ENCODE measurements at places on chromosomes 13 and 19.

DNA sequence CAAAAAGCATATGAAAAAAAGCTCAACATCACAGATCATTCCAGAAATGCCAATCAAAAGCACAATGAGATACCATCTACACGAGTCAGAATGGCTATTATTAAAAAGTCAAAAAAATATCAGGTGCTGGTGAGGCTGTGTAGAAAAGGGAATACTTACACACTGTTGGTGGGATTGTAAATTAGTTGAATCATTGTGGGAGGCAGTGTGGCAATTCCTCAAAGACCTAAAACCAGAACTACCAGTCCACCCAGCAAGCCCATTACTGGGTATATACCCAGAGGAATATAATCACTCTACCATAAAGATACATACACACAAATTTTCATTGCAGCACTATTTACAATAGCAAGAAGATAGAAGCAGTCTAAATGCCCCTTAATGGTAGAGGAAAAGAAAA, 529.9 kb downstream of the SLITRK1 start:
- DNase-seq = no peak

DNA sequence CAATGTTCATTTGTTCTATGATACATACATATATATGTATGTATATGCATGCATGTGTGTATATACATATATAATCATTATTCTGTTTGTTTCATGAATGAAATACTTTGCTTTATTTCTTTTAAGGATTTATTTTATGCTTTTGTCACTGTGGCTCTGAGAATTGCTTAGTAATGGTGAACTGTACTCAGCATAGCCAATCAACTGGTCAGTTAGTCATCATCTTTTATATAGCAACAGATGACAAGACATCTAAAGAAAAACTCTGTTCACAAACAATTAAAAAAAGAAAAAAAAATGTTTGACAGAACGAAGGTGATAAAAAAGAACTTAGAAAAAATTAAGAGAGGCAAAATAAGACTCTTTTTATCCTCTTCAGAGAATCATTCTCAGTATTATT, 1440.3 kb downstream of the PCDH9 start:
- DNase-seq = no peak

DNA sequence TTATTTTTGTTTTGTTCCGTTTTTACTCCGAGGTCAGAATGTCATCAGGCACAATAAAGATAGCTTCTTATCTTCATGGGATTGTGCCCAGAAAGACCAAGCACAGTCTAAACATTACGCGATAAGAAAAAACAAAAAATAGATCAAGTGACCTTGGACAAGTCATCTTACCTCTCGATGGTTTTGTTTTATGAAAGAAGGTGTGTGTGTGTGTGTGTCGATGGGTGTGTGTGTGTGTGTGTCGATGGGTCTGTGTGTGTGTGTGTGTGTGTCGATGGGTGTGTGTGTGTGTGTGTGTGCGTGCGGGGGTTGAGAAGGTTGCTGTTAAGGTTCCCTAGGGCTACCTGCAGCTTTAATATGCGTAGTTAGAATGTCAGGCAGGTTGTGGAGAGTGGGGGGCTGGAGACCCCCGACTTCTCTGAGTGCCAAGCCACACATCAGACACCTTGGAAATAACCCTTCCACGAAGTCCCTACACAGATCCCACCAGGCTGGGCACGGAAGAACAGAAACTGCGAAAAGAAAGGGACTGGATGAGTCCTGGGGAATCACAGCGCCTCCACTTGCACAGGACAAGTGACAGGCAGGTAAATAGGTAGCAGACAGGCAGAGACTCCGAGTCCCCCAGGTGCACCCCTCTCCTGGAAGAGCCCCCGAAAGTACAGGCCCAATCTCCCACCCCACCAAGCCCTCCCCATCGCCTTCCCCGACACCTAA, 458 bp upstream of the ATP8A2 start:
- DNase-seq = no peak

DNA sequence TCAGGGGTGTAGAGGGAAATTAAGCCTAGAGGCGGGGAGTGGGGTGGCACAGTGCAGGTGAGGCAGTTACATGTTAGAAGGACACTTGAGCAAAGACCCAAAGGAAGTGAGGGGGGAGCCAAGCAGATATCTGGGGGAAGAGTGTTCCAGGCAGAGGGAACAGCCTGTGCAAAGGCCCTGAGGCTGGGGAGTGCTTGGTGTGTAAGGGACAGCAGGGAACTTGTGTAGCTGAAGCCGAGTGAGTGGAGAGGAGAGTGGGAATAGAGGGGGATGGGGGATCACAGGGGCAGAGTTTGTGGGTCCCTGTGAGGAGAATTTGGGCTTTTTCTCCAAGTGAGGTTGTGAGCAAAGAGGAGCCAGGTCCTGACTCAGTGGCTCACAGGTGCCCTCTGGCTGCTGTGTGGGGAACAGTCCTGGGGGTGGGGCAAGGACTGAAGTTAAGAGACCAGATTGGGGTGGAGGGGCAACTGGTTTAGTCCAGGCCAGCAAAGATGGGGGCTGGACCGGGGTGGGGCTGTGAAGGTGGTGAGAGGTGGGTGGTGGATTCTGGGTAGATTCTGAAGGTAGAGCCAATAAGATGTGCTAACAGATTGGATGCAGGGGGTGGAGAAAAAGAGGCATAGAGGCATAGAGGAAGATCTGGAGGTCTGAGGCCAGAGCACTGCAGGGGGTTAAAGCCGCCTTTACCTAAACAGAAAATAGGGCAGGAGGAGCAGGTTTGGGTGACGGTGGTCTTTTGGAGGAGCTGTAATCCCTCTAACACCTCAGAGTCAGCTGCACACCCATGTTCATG, 75.3 kb downstream of the CACNA1A start:
- DNase-seq = peak; percentile 42

DNA sequence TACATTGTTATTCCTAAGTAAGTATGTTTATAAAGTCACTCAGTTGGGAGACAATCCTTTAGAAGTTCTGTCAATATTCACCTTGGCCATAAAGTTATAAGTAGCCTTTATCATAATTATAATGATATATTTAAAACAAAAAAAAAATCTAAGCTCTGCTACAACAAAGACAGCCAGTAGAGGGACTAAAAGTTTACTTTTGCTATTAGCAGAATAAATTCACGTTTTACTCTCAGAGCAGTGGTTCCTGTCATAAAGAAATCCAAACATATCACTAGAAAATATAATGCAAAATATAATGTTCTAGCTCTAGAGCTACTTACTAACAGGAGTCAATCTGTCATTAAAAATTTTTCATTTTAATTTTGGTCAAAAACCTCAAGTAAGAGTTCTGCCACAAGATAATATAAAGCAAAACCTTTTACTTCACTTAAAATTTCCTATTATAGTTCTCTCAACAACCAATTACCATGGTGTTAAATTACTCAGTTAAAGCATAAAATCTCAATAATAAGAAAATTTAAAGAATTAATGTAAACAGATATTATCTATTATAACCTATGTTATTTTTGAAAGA, 17.7 kb downstream of the INTS6 start:
- DNase-seq = no peak

Data from CD8-positive, alpha-beta T cell (primary cell).